IMR-90 (cell line): ENCODE measurements at places on chromosomes 1 and 21. TPM values are rescaled to one million over a fixed set of nuclear protein-coding genes. Genes with fewer than 3 reads are reported as not detected.
A peak's percentile ranks its signal among the peaks of the same experiment; 100 is the strongest.

The GJC2 gene
- 1.1 and 1.4 TPM in 2 replicates for total RNA-seq

DNA sequence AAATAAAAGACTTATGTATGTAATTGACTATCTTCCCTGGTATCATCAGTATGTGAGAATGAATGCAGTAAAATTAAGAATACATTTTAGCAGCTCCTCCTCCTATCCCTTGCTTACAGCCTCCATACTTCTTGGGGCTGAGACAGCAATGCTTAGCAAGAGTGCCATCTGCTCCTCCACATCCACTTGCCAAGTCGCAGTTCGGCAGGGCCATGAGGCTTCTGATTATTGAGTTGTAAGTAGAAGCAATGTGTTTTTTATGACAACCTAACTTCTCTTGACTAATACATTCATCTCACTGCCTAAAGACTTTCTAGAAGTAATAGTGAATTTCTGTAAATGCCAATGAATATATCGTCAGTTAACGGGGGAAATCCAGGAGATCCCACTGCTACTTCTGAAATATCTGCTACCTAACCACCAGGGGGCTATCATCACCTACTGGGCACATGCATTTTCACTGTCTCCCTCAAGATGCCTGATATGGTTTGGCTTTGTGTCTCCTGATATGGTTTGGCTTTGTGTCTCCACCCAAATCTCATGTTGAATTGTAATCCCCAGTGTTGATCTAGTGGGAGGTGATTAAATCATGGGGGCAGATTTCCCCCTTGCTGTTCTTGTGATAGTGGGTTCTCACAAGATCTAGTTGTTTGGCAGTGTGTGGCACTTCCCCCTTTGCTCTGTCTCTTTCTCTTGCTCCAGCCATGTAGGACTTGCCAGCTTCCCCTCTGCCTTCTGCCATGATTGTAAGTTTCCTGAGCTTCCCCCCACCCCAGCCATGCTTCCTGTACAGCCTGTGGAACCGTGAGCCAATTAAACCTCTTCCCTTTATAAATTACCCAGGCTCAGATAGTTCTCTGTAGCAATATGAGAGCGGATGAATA is 59.6 kb downstream of the EXTL2 start:
- DNase-seq = peak; percentile 11

DNA sequence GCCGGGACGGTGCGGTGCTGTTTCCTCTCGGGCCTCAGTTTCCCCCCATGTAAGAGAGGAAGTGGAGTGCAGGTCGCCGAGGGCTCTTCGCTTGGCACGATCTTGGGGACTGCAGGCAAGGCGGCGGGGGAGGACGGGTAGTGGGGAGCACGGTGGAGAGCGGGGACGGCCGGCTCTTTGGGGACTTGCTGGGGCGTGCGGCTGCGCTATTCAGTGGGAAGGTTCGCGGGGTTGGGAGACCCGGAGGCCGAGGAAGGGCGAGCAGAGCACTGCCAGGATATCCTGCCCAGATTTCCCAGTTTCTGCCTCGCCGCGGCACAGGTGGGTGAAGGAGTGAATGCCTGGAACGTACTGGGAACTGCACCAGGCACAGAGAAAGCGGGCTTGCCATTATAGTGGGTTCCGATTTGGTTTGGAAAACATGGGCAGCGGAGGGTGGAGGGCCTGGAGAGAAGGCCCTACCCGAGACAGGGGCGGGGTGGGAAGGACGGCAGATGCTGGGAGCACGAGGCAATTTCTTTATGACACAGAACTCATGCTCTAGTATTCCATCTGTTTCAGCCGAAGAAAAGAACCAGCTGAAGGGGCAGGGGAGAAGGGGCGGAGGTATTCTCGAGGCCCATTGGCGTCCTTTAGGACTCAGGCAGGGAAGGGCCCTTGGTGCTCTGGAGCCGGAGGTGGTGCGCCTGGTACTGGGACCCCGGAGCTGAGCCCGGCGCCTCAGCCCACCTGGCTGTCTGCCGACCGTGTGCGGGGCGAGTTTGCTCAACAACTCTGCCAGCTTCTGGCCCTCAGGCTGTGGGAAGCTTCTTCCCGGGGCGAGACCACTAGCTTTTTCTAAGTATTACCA is 960 bp downstream of the PCSK9 start:
- no peak for DNase-seq

The TSPEAR gene
- total RNA-seq = not detected in 2 replicates

GRCh38 chr1:193031431-193031830 is 27.7 kb downstream of the UCHL5 start:
- DNase-seq = peak; percentile 31

GRCh38 chr21:36704281-36704957 is 5.5 kb downstream of the SIM2 start:
- DNase-seq = peak; percentile 4

- DNase-seq = no peak
These were observed 47.6 kb downstream of the SERTAD4 start for GRCh38 chr1:210280221-210280620.
